AG10803 (cell line): ENCODE measurements at places on chromosomes 13 and 19.
A peak's percentile ranks its signal among the peaks of the same experiment; 100 is the strongest.

DNA sequence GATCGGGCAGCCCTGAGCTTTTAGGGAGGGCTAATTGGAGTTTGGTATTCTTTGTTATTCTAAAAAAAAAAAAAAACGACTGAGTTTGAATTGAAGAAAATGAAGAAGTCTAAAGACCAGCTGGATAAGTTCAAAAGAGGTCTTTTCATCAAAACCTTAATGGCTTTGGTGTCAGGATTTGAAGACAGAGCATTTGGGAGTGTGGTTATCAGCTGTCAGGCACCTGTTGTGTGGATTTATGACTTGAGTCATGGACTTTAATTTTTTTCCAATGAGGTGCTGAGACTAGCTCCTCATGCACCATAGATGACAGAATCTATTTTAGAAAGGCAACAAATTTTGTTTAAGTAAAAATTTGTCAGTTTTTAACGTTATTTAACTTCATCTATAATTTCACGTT lies 72.5 kb downstream of the FREM2 start:
- no peak for DNase-seq

- no peak for DNase-seq
These were observed 30.8 kb downstream of the FAM124A start for GRCh38 chr13:51252954-51253532.

GRCh38 chr19:30909216-30909615 lies 440.0 kb downstream of the TSHZ3 start:
- DNase-seq: no peak

DNA sequence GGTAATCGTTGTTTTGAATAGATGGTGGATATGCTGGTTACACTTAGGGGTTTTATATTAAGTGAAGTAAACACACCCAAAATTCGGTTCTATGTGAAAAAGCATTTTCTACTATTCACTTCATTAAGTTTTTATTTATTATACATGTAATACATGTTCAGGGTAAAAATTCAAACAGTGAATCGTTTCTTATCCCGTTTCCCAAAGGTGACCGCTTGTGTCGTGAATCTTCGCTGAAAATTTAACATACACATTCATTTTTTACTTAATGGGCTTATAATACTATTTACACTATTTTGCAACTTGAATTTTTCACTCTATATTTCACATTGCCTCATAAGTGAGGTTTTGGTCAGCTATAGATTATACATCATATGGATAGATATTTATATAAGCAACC lies 24.5 kb downstream of the IPO5 start:
- no peak for DNase-seq

DNA sequence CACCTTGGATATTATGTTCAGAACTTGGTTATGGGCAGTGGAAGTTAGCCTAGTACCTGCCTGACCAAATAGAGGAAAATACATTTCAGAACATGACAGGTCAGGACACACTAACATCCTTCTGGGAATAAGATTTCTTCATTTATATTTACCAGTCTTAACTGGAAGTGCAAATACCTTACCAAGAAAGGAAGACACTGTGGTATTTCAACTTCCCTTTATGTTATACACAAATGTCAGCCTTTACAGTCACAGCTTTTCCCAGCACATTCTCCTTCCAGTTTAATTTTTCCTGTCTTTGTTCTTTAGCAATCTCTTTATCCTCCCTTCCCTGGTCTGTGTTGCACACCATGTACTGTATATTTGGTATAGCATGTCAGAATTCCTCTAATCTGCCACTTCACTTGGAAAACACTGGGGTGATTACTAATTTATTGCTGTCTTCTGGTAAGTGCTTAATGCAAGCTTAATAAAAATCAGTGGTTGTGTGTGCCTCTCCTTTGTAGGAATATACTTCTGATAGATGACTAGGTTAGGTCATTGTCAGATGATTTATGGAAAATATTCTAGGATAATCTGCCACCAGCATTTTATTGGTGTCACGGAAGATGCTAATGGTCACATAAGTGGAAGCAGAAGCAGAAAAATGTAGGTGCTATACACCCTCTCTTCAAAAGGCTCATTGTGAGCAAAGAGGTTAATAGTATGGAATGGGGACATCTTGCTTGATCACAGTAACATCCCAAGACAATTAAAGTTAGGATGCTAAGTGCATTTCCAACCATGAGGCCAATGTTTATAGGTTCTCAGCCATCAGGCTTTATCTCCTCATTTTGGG lies 124.3 kb upstream of the STARD13 start:
- no peak for DNase-seq

GRCh38 chr13:33751151-33751550 lies 66.8 kb upstream of the RFC3 start:
- peak; percentile 68 for DNase-seq

GRCh38 chr13:32428581-32429432 lies 877 bp upstream of the N4BP2L1 start:
- DNase-seq: no peak

DNA sequence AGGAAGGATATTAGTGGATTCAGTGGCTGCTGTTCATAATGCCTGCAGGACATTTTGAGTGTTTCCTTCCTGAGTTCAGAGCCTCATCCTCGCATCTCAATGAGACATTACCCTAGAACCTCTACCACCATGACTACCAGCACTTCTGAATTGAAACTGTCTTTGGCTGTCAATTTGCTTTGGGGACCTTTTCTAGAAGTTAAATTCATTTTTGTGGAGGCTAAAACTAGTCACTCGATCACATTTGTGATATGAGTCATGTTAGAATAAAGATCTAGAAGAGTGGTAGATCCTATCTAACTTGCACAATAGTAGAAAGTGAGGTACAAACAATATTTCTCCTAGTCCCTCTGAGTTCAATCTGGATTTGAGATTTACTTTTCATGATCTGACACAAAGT lies 124.9 kb downstream of the KCNRG start:
- no peak for DNase-seq

GRCh38 chr19:44585371-44586133 lies 27.8 kb upstream of the IGSF23 start:
- peak; percentile 51 for DNase-seq

DNA sequence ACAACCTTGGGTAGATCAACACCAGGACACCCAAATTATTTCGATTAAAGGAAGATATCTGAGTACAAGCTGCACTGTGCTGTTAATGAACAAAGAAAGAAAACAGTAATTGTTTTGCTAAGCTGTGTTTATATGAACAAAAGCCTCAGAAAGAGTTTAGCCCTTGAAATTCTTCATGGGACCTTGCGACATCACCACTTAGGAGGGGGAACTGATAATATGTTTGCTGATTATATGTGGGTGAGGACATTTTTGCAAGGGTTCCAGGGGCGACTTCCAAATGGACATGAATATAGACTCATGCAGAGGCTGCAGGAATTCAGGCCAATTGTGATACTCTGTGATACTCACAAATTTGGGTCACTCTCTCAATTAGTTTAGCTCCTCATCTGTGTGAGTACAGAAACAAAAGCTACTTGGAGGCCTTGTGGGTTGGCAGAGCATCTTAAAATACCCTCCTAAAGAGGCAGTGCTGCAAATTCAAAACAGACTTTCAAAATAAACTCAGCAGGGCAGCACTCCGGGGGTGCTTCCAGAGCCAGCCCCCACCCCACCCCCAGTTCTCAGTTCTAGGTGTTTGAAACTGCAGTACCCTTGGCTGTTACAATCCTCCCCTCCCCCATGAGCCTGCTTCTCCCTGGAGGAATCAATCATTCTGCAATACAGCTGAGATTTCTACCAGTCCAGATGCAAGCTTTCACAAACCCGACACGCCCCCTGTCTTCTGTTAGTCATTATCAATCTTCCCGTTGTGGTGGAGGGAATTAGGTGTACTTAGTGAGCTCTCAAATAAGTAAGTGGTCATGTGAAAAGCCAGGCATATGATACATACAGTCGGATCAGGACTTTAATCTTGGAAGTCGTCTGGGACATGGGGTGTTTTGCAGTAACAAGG lies 97.0 kb upstream of the MBNL2 start:
- DNase-seq: peak; percentile 75

- DNase-seq: peak; percentile 79
These were observed 195.2 kb downstream of the TSHZ3 start for GRCh38 chr19:31154021-31154420.

GRCh38 chr19:9913237-9914000 lies 22.9 kb downstream of the OLFM2 start:
- DNase-seq: no peak

DNA sequence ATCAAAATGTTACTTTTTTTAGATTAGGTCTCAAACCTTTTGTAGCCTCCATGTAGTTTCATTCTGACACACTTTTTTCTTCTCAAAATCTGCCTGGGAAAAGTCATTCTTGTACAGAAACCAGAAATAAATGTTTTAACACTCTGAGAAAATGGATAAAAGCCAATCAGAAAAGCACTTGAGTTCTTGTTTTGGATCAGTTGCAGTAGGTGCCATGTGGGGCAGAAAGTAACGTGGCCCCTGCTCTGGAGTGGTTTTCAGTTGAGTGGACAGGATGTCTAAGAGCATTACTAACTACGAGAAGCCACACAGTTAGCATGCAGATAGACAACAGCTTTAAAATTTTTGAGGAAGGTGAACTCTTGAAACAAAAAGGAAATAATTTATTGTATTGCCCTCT lies 19.1 kb downstream of the GPR183 start:
- DNase-seq: no peak

- no peak for DNase-seq
These were observed 72.0 kb downstream of the TSC22D1 start for GRCh38 chr13:44504116-44504515.

GRCh38 chr19:15428956-15429824 lies 10.4 kb upstream of the AKAP8L start:
- no peak for DNase-seq

DNA sequence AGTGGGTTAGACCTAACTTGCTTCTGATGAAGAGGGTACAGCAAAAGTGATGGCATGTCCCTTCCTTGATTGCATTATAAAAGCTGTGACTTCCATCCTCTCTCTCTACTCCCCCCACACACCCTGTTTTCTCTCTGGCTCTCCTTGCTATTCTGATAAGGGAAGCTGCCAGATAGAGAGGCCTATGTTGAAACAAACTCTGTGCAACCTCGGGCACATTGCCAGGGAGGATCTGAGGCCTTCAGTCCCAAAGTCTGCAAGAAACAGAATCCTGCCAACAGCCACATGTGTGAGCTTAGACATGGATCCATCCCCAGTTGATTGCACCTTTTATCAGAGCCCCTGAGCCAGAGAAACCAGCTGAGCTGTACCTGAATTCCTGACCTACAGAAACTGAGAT lies 44.8 kb upstream of the ARGLU1 start:
- peak; percentile 43 for DNase-seq

GRCh38 chr19:53057904-53058580 lies 13.5 kb downstream of the ERVV-2 start:
- no peak for DNase-seq

GRCh38 chr13:50387051-50387581 lies 371.9 kb downstream of the KCNRG start:
- peak; percentile 40 for DNase-seq

DNA sequence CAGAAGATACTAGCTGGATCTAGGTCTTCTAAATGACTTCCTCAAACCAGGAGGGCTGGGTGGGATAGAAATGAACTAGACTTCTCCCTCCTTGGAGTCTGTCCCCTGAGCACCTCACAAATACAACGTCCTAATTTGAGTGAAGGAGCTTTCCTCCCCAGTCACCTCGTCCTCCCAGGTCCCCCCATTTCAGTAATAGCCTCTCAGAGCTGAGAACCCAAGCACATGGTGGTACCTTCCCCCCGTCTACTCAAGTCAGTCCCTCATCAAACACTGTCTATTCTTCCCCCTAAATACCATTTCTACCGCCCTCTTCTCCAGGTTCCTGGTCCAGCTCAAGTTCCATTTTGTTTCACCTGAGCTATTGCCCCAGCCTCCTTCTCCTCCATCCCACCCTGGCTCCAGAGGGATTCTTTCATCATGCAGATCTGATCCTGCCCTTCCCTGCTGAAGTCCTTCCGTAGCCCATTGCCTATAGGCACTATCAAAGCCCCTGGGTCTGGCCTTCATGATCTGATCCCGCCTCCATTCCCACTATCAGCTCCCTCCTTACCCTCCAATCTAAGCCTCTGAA lies 5.3 kb upstream of the PRKCG start:
- DNase-seq: no peak

GRCh38 chr13:96984051-96984508 lies 10.2 kb downstream of the OXGR1 start:
- no peak for DNase-seq

DNA sequence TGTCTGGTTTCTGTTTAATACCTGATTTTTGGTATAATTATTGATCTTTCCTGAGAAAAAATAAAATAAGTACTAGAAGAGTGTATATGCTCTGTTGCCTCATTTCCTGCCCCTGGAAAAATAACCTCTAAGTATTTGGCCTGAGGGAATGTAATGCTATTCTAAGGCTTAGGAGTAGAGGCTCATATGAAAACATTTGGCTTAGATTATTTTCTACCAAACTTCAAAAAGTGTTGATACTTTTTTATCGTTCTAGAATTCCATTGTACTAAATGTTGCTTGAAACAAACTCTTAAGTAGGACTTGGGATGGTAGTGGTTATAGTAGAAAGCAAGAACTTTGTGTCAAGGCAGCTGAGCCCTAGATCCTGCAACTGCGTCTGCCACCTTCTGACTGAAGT lies 57.8 kb downstream of the COG3 start:
- DNase-seq: peak; percentile 53

DNA sequence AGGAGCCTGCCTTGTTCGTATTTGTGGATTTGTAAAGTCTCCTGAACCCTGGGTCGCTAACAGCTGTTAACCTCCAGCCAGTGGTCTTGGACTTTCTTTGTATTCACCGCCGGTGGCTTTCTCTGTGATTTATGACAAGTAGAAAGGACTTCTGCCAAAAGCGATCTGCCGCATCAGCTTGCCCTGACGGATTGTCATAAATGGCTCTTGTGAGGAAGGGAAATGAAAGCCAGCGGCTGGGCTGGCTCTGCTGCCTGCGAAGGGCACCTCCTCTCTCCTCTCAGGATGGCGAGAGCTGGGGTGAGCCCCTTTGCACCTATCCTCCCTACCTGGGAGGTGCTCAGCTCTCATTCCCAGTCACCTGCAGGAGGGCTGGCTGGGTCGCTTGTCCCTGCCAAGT lies 25.6 kb downstream of the DHRS12 start:
- no peak for DNase-seq

DNA sequence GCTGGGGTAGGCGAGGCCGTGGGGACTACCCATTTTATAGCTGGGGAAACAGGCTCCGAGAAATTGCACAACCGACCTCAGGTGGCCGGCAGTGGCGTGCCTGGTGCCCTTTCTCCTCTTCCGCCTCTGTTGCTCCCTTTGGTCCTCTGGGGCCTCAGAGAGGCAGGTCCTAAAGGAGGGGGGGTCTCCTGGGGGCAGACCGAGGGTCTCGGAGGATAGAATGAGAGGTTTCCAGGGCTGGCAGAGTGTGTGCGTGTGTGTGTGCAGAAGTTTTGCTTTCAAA lies 11.3 kb downstream of the STX10 start:
- DNase-seq: no peak

- peak; percentile 100 for DNase-seq
These were observed at the start of gene MZF1 for GRCh38 chr19:58572818-58573657. Gene MZF1, minus strand, starts transcription at chr19:58573335. Its CDS starts 1,946 bp downstream, at chr19:58571389.

DNA sequence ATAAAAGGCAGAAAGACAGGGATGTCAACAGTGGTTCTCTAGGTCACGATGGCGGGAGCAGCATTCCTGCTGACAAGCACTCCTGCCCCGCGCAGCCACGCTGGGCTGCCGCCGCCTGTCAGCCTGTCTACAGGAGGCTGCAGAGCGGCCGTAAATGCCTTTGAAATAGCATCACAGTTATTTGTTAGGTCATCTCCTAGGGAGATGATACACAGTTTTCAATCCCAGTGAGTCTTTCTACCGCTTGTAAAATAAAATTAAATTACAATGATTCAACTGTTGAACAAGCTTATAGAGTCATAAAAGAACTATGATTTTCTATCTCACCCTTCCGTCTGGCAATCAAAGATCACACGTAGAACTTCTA lies 7.3 kb upstream of the SLC7A9 start:
- peak; percentile 29 for DNase-seq
